CD4-positive, alpha-beta T cell treated with Interleukin-17A for 4 hours (primary cell): ENCODE measurements at places on chromosomes 3 and 15.

GRCh38 chr15:65337436-65338070 is 33.1 kb downstream of the RNU5B-1 start:
- no peak for DNase-seq

GRCh38 chr3:44252332-44252959 is 10.8 kb downstream of the TOPAZ1 start:
- no peak for DNase-seq

GRCh38 chr3:67630666-67631362 is 23.6 kb downstream of the SUCLG2 start:
- no peak for DNase-seq

DNA sequence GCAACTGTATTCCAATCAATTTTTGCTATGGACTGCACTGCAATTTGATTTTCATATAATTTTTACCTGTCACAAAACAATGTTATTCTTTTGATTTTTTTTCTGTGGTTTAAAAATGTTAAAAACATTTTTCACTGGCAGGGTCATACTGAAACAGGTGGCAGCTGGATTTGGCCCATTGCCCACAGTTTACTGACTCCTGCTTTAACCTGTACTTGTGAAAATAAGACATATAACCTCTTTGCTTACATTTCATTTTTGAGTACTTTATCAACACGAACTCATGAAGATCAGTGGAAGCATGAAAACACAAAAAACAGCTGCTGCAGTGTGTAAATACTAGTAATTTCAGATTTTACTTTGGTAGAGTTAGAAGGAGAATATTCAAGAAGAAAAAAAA is 313.1 kb downstream of the WDR72 start:
- DNase-seq: no peak

DNA sequence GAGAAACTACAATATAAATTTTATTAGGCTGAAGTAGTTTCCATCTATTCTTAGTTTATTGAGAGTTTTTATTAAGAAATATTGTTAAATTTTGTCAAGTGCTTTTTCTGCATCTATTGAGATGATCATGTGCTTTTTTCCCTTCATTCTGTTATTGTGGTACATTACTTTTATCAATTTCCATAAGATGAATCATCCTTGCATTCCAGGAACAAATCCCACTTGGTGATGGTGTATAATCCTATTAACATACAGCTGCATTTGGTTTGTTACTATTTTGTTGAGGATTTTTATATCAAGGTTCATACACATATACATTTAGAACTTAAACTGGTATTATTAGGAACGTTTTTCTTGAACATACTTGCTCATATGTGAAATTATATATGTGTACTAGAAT is 199.8 kb downstream of the TBC1D5 start:
- DNase-seq: no peak

- no peak for DNase-seq
Observed at GRCh38 chr15:33204926-33205325, 10.4 kb upstream of the FMN1 start.

DNA sequence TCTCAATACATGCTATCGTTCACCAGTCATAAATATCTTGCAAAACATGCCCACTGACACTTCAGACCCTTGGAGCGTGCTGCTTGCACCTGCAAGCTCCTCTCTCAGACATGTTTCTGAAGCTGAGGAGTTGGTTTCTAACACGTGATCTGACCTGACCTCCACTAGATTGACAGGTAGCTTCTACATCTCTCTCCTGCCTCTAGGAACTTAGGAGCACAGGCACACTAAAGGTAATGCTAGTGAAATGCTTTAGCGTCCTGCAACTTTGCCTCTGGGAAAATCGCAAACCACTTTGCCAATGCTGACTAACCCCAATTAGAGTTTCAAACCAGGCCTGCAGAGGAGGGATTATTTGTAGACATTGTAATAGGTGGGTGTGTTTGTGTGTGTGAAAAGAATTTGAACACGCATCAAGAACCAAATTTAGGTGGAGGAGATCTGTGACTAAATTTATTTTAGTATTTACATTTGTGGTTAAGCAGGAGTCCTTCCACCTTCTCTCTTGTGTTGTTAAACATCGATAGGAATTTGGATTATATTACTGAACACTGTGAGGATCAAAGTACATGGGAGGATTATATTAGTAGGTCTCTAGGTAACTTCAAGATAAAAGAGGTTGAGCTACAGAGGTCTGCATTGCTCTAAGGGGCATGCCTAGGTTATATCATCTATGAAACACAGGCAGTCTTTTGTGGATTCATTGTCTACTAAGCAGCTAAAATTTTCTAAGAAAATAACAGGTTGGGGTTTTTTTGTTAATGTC is 86.7 kb upstream of the ZBED2 start:
- no peak for DNase-seq

- DNase-seq: no peak
Observed at GRCh38 chr3:2599471-2599870, 500.8 kb downstream of the CNTN4 start.

DNA sequence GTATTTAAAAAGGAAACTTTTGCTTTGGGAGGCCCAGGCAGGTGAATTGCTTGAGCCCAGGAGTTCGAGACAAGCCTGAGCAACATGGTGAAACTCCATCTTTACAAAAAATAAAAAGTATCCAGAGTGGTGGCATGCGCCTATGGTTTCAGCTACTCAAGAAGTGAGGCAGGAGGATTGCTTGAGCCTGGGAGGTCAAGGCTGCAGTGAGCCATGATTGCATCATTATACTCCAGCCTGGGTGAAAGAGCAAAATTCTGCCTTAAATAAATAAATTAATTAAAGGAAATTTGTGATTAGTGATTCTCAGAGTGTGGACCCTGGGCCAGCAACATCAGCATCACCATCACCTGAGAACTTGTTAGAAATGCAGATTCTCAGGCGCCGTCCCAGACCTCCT is 9.9 kb upstream of the COMMD4 start:
- no peak for DNase-seq
